ENCODE measurements at places on chromosomes 1 and 21. TPM values are rescaled to one million over a fixed set of nuclear protein-coding genes. Genes with fewer than 3 reads are reported as not detected.

Gene MTARC1
- total RNA-seq: 0.74 TPM

Gene HRNR
- total RNA-seq: not detected

Gene SLC35F3
- total RNA-seq: 19.1 TPM

Gene PCSK9
- total RNA-seq: 0.26 TPM

Gene PTPN7
- 0.33 TPM for total RNA-seq

Gene ZNF692
- 62.3 TPM for total RNA-seq

Gene PTPN22
- total RNA-seq: not detected

Gene GATAD2B
- 47.2 TPM for total RNA-seq

Gene KLHDC8A
- total RNA-seq: 0.31 TPM

Gene FMN2
- total RNA-seq: 1.9 TPM

Gene FLVCR1
- 21.4 TPM for total RNA-seq

Gene SGIP1
- 1.6 TPM for total RNA-seq

Gene NFIA
- 20.9 TPM for total RNA-seq

Gene OR2T35
- total RNA-seq: not detected

Gene MYOG
- not detected for total RNA-seq

Gene CRYZ
- total RNA-seq: 32.7 TPM

Gene GMEB1
- 13.8 TPM for total RNA-seq

Gene SLAMF6
- total RNA-seq: not detected

Gene KRTAP19-3
- total RNA-seq: not detected

Gene BSND
- not detected for total RNA-seq

Gene BRINP2
- not detected for total RNA-seq

Gene BCAR3
- total RNA-seq: 33.9 TPM

Gene TMEM269
- total RNA-seq: 0.13 TPM

Gene BTBD19
- total RNA-seq: 2.6 TPM

Gene LCE1C
- total RNA-seq: not detected

Gene GPR3
- 0.95 TPM for total RNA-seq

Gene RAP1GAP
- total RNA-seq: 4.6 TPM

Gene IQGAP3
- 25.6 TPM for total RNA-seq

Gene SARS1
- 115 TPM for total RNA-seq

Measured in Panc1 (cell line).